ENCODE measurements at places on chromosomes 7 and 10. TPM values are rescaled to one million over a fixed set of nuclear protein-coding genes. Genes with fewer than 3 reads are reported as not detected.

PON3 gene
- total RNA-seq, result 38.2 TPM

ZNF804B gene
- total RNA-seq, result not detected

PRF1 gene
- total RNA-seq, result not detected

SEC61G gene
- total RNA-seq, result 334 TPM

CHN2 gene
- total RNA-seq, result not detected

SEPHS1 gene
- 66.5 TPM for total RNA-seq

HTR7 gene
- total RNA-seq, result 0.10 TPM

TMEM225B gene
- 1.2 TPM for total RNA-seq

CACNA2D1 gene
- total RNA-seq, result 6.9 TPM

COL1A2 gene
- total RNA-seq, result 0.07 TPM

MAPK8 gene
- 41.4 TPM for total RNA-seq

LIPJ gene
- total RNA-seq, result not detected

INSYN2A gene
- total RNA-seq, result 1.4 TPM

CCL26 gene
- total RNA-seq, result 8.8 TPM

CRYGN gene
- total RNA-seq, result not detected

ATOH7 gene
- 0.29 TPM for total RNA-seq

GALNT11 gene
- 23.5 TPM for total RNA-seq

POLR2J2 gene
- total RNA-seq, result 0.27 TPM

RARRES2 gene
- not detected for total RNA-seq

PLXDC2 gene
- total RNA-seq, result 0.02 TPM

CTBP2 gene
- 103 TPM for total RNA-seq

SPDYE16 gene
- not detected for total RNA-seq

SRGN gene
- 61.5 TPM for total RNA-seq

SPDYE2 gene
- total RNA-seq, result not detected

PAX4 gene
- not detected for total RNA-seq

CALHM2 gene
- total RNA-seq, result 5.5 TPM

MYL10 gene
- not detected for total RNA-seq

MUC3A gene
- total RNA-seq, result 17.8 TPM

HYAL4 gene
- total RNA-seq, result not detected

PTN gene
- total RNA-seq, result not detected

CFAP69 gene
- total RNA-seq, result 2.5 TPM

HOXA4 gene
- 2.7 TPM for total RNA-seq

TUBB8 gene
- total RNA-seq, result 0.12 TPM

PNLIP gene
- not detected for total RNA-seq

TAS2R41 gene
- total RNA-seq, result not detected

CCDC146 gene
- total RNA-seq, result 0.70 TPM

STAG3 gene
- 0.22 TPM for total RNA-seq

PON1 gene
- 0.94 TPM for total RNA-seq

EGFR gene
- 85.3 TPM for total RNA-seq

NPM3 gene
- 102 TPM for total RNA-seq

ZNF503 gene
- total RNA-seq, result 13.0 TPM

KLF14 gene
- 0.03 TPM for total RNA-seq

CLIP2 gene
- 20.7 TPM for total RNA-seq

Data from A549 treated with CORT108297 at 1 μM for 4 hours (cell line).